HT-29 (cell line): ENCODE measurements at places on chromosomes 6 and 20. TPM values are rescaled to one million over a fixed set of nuclear protein-coding genes. Genes with fewer than 3 reads are reported as not detected.
A peak's percentile ranks its signal among the peaks of the same experiment; 100 is the strongest.

IGF2R gene
- total RNA-seq = 37.7 and 51.2 TPM in 2 replicates

DNA sequence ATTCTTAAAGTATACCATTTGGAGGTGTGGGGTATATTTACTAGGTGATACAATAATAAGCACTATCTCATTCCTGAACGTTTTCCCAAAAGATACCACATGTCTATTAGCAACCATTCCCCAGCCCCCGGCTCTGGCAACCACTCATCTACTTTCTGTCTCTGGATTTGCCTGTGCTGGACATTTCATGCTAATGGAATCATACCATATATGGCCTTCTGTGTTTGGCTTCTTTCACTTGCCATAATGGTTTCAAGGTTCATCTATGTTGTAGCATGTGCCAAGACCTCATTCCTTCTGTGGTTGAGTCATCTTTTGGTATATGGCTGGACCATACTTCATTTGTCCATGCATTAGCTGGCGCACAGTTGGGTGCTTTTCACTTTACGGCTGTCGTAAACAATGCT is 39.7 kb downstream of the BCAS4 start:
- DNase-seq = peak; percentile 26

- peak; percentile 84 for DNase-seq
Observed at GRCh38 chr20:46752728-46753127, 43.3 kb downstream of the SLC2A10 start.

DNA sequence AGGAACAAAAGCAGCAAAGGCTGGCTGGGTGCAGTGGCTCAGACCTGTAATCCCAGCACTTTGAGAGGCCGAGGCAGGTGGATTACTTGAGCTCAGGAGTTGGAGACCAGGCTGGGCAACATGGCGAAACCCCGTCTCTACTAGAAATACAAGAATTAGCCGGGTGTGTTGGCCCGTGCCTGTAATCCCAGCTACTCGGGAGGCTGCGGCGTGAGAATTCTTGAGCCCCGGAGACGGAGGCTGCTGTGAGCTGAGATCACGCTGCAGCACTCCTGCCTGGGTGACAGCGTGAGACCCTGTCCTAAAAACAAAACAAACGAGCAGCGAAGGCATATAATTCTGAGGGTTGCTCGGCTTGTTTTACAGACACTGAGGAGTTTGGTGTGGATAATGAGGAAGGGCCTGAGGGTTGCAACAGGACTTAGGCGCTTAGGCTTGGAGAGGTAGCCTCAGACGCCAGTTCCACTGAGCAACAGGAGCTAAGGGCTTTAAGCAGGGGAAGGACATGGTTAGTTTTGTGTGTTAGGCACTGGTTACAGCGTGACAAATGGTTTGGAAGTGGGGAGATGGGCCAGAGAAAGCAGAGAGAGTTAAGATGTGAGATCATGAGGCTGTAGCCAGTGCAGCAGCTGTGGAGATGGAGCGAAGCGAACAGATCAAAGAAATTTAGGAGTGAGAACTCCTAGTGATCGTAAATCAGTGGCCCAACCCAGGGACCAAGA is 1.2 kb downstream of the MYH7B start:
- DNase-seq = no peak

GRCh38 chr6:82914511-82914910 is 151.1 kb downstream of the UBE3D start:
- no peak for DNase-seq
